Forelimb muscle (tissue), 1 donor: ENCODE measurements at places on chromosomes 1 and 21.

DNA sequence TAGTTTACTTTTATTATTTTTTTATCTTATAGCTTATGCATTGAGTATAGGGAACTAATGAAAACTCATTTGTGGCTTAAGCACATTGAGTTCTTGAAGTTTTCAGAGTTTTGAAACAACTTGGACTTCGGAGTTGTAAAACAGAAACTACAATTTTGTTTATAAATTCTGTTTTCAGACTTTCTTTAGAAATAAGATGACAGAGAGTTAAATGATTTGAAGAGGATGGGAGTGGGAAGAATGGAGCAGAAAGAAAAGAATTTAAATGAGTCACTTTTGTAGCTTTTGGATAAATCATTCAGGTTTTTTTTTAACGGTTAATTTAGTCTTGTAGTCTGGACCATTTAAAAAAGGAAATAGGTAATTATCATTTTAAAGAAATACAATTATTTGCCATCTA lies 32.3 kb downstream of the INKA2 start:
- DNase-seq, result no peak

- no peak for DNase-seq
Measured at GRCh38 chr1:87878873-87879272, 550.2 kb downstream of the LMO4 start.

DNA sequence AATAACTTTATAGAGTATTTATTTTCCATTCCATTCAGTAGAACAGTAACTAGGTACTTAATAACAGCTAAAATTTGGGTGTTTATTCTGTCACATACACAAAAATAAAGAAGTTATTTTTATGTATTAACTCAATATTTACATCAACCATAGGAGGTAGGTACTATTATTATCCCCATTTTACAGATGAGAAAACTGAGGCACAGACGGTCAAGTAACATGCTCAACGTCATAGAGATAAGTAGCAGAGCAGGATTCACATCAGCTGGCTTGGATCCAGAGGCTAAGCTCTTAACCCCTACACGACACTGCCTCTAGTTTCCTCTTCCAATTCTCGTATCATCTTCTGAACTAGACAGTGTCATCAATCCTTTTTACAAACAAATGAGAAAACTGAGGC lies 9.3 kb downstream of the ZBTB21 start:
- no peak for DNase-seq

DNA sequence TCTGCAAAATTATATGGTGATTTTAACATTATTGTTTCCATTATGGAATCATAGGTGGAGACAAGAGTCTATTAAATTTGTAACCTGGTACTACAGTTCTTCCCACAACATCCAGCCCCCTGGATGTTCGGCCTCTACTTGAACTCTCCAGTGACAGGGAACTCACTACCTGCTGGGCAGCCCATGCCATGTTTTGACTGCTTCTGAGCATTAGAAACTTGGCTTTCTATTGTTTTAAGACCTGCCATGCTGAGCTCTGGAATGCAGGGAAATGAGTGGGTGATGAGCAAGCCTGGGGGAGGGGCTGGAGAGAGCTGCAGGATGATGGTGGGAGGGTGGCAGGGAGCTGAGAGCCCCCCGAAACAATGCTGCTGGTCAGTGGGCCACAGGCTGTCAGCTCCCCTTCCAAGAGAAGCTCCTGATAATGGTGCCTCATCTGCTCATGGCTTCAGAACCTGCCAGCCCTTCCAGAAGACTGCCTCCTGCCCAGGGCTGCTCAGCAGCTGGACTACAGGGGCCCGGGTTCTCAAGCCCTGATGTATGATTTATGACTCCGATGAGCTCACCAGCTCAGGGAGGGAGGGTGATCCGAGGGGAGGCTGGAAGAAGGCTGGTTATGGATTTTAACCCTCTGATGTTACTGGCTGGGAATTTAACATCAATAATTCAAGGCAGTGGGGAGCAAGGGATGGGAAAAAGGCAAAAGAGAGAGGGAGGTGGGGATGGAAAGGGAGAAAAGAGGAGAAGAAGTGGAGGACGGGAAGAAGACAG lies 205.0 kb downstream of the HIVEP3 start:
- DNase-seq, result no peak

DNA sequence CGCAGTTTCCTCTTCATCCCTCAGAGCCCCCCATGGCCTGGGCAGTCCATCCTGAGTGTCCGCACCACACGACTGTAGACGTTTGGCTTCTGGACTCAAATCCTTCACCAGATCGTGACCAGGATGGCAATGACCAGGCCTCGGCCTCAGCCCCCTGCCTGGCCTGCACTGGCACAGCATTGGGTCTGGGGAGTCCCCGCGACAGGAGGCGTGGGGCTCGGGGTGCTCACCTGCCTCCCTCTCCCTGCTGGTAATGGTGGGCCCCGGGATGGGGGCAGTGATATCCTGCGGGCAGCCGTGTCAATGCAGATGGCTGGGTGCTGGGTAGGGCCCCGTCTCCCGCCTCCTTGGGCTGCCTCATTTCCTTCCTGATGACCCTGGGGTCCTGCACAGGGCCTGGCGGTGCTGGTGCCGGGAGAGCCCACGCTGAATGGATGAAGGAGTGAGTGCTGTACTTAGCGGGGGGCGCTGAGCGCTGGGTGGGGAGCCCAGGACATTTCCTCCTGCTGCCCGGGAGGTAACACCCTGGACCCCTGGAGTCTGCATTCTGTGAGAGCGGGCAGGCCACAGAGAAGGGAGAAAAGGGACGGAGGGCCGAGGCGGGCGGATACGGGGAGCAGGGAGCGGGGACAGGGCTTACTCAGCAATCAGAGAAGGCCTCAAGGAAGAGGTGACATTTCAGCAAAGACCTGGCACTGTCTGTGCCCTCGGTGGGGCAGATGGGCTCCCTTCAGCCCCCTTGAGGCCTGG lies 2.1 kb upstream of the TNFRSF14 start:
- no peak for DNase-seq

- no peak for DNase-seq
Measured at GRCh38 chr21:40696246-40696645, 150.7 kb downstream of the DSCAM start.

GRCh38 chr21:38487901-38488639 lies 10.2 kb downstream of the ERG start:
- DNase-seq, result no peak

GRCh38 chr1:220028346-220028895 lies 17.9 kb downstream of the EPRS1 start:
- no peak for DNase-seq
